HFF-Myc (cell line): ENCODE measurements at places on chromosomes 12 and 14.

DNA sequence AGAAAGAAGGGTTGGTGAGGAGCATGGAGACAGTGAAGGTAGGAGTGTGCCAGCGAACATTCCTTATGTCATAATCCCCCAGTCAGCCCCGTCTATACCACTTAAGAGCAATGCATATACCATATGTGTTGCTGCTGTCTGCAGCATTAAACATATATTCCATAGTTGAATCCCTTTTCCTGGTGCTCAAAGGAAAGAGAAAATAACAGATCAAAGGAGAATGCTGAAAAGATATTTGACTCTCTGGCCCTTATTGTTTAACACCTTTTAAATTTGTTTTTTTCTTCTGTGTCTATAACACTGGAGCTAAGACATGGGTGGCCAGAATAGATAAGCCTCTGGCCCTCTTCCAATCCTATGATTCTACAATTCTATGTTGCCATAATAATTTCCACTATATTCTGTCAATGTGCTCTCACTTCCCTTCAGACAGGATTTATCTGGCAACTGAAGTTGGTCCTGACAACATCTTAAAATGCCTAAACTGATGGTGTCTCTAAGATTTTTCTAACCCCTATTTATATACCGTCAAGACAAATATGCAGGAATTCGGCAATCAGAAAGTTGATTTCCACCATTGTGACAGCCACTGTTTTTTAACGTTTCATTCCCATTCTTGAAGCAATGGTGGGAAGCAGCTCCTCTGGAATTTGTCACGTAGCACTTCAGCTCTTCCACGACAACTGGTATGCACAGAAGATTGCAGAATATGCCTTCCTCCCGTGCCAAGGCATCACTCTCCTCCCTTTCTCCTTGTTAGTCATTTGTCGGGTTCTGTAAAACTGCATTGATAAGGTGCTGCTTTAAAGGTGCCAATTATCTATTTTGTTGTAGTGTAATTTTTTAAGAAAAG lies 204.7 kb downstream of the BCAT1 start:
- no peak for DNase-seq

- no peak for DNase-seq
These were observed 93.9 kb downstream of the RPS6KA5 start for GRCh38 chr14:90966493-90966892.

DNA sequence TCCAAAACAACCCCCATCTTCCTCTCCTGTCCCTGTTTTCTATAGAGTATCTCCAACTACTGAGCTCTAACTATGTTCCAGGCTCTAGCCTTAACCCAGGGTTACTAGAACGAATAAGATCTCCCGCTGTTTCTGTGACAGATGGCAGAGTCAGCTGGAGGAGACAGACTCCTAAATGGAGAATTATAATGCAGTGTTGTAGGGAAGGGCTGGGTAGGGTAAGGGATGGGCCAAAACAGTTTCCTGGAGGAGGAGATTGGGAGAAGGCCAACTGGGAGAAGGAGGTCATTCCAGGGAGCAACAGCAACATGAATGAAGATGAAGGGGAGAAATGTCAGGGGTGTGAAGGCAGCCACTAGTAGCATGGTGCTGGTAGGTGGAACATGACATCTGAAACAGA lies 73.4 kb upstream of the ANO4 start:
- DNase-seq = no peak

DNA sequence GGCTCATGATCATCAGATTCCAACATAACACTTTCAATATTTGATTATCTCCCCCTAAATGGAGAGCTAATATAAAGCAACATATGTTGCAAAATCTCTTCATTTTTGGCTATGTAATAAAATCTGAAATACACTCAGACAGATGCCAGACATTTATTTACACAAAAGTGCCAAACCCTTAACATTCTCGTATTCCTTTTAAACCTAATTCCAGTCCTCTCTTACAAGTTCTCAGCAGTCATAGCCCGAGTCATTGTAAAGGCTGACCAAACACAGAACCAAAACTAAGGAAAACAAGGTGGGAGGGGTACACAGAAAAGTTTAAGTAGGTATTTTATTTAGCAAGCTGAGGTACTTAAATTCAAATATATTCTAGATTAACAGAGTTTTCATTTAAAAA lies 81.4 kb downstream of the LRP6 start:
- no peak for DNase-seq

DNA sequence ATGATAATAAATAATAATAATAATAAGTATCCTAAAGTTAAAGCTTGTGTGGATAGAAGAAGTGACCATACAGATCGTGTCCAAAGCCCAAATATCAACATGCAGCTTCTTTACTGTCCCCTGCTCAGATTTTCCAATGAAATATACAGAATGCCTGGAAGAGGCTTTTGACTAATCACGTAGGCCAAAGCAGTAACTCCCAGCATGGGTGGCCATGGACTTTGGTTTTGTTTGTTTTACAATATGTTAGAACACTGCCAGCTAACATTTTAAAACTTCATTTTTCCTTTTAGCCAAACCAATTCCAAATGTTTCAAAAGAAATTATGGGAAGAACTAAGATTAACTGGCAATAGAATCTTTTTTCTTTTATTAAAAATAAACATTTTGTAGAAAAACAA lies 400.0 kb upstream of the FLRT2 start:
- no peak for DNase-seq

DNA sequence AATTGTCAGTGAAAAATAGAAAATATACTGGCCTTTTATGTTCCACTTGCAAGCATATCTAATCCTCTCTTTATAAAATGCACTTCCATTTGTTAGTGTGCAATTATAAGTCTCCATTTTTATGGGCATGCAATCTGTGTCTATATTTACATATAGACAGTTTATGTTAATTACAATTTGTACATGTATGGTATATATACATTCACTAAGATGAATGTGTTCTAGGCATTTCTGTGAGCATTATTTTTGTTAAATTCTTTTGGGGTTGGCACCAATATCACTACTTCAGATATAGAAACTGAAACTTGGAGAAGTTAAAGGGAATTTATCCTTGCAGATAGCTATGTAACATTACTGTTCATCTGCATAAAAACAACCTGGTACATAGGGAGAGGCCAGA lies 470.8 kb upstream of the LMO3 start:
- no peak for DNase-seq

DNA sequence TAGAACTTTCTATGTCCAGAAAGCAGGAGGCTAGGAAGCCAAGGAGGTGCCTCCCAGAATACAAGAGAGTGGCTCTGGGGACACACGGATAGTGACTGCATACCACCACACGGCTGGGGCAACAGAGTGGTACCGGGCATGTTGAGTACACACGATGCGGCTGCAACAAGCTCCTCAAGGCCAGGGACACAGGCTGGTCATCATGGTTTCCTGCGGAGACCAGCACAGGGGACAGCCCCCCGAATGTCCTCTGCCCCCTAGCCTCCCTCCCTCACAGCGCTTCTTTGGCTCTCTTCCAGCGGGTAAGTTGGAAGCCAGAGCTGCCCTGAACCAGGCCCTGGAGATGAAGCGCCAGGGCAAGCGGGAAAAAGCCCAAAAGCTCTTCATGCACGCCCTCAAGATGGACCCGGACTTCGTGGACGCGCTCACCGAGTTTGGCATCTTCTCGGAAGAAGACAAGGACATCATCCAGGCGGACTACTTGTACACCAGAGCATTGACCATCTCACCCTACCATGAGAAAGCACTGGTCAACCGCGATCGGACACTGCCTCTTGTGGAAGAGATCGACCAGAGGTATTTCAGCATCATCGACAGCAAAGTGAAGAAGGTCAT lies 3.1 kb downstream of the FICD start:
- no peak for DNase-seq
